ENCODE measurements at places on chromosomes 2 and 18.

GRCh38 chr2:216882876-216883275 is 23.0 kb upstream of the TNP1 start:
- no peak for DNase-seq

DNA sequence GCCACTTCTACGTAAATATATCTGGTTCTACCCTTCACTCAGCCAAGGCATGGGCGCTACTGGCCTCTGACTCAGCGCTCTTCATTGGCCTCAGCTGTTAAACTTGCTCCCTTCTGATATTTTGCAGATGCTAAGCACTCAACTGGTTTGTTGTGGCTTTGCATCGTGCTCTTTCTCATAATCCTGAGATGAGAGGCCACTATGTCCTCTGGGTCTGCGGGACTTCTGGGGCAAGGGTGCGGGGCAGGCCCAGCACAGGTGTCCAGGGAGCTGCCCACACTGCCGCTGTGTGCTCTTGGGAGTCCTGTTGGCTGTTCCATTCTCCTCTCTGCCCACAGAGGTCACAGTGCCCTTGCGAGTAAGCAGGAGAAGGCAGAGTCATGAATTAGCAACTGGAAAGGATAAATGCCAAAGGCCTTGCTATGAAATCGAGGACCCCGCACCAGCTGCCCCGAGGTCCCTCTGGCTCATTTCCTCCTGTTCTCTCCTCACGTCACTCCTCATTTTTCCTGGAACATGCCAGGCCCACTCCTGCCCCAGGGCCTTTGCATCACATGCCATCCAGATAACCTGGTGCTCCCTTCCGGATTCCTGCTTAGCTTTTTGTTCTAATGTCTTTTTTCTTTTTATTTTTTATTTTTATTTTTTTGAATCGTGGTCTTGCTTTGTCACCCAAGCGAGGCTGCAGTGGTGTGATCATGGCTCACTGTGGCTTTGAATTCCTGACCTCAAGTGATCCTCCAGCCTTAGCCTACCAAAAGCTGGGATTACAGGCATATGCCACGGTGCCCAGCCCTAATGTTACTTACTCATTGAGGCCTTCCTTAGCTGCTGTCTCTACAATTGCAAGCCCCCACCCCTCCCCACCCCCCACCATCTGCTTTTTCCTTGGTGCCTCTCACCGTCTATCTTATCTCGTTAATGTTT is 34.9 kb upstream of the MAT2A start:
- DNase-seq: peak; percentile 50

GRCh38 chr2:157820193-157820592 is 55.9 kb downstream of the ACVR1 start:
- DNase-seq: peak; percentile 84

DNA sequence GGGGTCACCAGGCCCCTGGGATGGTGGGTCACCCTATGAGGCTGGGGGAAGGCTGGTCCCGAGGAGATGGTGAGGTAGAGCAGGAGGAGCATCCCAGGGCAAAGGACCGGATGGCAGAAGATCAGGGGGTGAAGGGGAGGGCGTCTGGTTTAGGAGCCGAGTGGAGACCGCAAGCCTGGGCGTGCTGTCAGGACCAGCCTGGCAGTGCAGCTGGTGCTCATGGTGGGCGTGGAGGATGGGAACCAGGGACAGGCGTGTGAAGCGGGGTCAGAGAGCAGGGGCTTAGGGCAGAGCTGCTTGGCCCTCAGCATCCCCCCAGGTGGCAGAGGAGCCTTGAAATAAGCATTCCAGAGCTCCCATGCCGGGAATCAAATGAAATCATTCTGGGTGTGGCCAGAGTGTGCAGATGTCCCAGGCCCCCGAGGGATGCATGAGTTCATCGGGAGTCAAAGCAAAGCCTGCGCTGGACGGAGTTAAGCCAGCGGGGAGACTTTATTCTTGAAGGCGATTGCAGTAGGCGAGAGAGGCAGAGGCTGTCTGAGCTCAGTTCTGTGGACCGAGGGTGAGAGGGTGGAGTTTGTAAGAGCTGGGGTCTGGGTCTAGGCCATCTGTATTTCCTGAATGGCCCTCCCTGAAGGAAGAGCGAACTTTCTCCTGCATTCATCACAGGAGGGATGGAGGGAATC is 33.1 kb upstream of the MBP start:
- DNase-seq: peak; percentile 96

DNA sequence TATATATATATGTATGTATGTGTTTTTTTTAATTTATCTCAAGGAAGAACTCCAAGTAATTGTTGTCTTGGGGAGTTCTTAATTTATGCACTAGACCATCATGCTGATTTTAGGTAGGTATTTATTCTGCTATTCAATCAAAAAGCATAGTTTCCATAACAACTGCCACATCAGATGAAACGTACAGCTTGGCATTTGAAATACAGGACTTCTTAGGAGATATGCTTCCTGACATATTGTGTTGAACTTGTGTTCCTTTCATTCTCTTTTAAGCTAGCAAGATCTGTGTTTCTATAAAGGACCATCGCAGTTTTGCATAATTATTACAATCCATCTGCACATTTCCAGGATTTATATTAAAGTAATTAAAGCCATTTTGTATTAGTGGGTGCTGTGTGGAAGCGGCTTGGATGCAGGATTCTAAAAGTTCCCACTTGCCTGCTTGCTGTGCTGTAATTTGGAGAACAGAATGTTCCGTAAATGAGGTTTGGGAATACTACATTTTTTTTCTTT is 343.5 kb upstream of the FANCL start:
- DNase-seq: no peak

GRCh38 chr2:169415233-169415748 is 53.0 kb upstream of the LRP2 start:
- DNase-seq: no peak
